ENCODE measurements at places on chromosomes 2 and 18. TPM values are rescaled to one million over a fixed set of nuclear protein-coding genes. Genes with fewer than 3 reads are reported as not detected.

DNA sequence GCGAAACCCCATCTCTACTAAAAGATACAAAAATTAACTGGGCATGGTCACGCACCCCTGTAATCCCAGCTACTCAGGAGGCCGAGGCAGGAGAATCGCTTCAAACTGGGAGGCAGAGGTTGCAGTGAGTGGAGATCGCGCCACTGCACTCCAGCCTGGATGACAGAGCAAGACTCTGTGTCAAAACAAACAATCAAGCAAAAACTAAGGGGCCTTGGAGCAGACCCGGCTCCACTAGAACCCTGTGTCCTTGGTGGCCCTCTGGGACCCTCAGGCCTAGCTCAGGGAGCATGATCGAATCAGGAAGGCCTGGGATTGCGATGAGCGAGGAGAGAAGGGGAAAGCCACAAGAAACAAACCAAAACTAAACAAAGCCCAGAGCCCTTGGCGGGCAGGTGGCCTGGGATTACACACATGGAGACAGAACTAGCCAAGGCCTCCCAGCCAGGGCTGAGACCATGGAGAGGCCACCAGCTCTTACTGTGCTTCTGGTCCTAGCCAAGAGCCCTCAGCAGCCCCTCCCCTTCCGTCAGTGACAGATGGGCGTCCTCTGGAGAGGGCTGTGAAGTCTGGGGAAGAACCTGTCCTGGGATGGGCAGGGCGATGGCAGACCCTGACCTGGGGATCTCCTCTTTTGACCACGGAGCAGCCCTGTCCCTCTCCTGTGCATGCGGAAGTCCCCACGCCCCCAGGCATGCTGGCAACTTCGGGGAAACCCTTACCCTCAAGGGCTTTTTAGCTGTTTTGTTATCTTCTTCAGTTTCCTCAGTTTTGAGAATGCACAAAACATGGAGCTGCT, 27.4 kb upstream of the CATIP start:
- no peak overlapping the region for H3K27ac ChIP-seq
- peaks cover 36% of the 10 kb centered on the region for H3K4me1 ChIP-seq
- no peaks in the 10 kb centered on the region for H3K27me3 ChIP-seq
- H3K36me3 ChIP-seq = no peaks in the 10 kb centered on the region
- no peak overlapping the region for H3K4me3 ChIP-seq
- DNase-seq = no peak

GRCh38 chr2:72173640-72174321, 26.1 kb upstream of the CYP26B1 start:
- H3K4me3 ChIP-seq = no peak overlapping the region
- DNase-seq = no peak
- no peaks in the 10 kb centered on the region for H3K4me1 ChIP-seq
- no peaks in the 10 kb centered on the region for H3K27me3 ChIP-seq
- no peak overlapping the region for H3K27ac ChIP-seq

- H3K4me1 ChIP-seq = no peaks in the 10 kb centered on the region
- no peaks in the 10 kb centered on the region for H3K27me3 ChIP-seq
- H3K36me3 ChIP-seq = no peaks in the 10 kb centered on the region
Measured at GRCh38 chr2:61415265-61415664, 55.6 kb downstream of the USP34 start.

GRCh38 chr2:51472300-51472699, 440.4 kb upstream of the NRXN1 start:
- no peak overlapping the region for H3K4me3 ChIP-seq
- no peak overlapping the region for H3K27ac ChIP-seq
- no peaks in the 10 kb centered on the region for H3K36me3 ChIP-seq
- no peak for DNase-seq
- H3K4me1 ChIP-seq = no peaks in the 10 kb centered on the region

DNA sequence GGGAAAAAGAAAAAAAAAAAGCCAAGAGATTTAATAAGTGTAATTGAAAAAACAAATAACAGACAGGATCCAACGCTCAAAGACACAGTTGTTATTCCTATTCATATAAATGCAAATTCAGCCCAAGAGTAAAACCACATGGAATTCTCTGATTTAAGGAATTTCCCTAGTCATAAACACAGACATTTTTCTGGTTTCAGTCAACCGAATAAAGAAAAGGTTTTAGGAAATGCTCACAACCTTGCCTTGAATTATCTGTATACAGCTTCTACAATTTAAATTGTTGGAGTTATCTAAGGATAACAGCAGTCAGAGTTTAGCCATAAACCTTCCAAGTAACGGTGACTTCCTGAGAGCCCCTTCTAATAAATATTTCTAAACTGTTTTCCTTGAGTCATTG, 122.7 kb downstream of the VWC2L start:
- no peak for DNase-seq
- no peaks in the 10 kb centered on the region for H3K4me1 ChIP-seq
- H3K27ac ChIP-seq = no peak overlapping the region
- no peaks in the 10 kb centered on the region for H3K36me3 ChIP-seq
- no peaks in the 10 kb centered on the region for H3K27me3 ChIP-seq

DNA sequence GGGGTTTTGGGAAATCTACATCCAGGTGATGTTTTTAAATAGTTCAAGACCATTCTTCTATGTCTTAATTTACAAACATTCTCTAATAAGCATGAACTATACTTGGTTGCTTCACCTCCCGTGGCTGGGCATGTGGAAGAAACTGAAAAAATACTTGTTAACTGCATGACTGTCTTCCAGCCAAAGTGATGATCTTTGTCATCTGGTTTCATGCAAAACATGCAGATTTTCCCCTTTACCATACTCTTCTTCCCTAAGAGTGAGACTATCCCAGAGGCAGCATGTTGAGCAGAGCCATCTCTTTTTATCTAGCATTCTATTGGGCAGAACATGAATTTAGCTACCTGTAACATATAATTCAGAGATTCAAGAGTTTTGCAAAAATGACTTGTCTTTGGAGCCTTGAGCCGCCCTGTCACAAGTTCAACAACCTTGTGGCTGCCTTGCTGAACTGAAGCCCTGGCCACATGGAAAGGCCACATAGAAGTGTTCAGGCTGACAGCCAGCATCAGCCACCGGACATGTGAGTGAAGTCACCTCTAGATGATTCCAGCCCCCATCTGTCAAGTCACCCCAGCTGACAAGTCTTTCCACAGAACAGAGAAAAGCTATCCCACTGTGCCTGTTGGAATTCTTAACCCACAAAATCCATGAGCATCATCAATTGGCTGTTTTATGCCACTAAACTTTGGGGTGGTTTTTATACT, 142.8 kb downstream of the ANKRD44 start:
- H3K27me3 ChIP-seq = no peaks in the 10 kb centered on the region
- H3K4me1 ChIP-seq = no peaks in the 10 kb centered on the region
- H3K4me3 ChIP-seq = no peak overlapping the region
- no peak overlapping the region for H3K27ac ChIP-seq
- no peaks in the 10 kb centered on the region for H3K36me3 ChIP-seq
- no peak for DNase-seq

Gene DQX1
- total RNA-seq = not detected

DNA sequence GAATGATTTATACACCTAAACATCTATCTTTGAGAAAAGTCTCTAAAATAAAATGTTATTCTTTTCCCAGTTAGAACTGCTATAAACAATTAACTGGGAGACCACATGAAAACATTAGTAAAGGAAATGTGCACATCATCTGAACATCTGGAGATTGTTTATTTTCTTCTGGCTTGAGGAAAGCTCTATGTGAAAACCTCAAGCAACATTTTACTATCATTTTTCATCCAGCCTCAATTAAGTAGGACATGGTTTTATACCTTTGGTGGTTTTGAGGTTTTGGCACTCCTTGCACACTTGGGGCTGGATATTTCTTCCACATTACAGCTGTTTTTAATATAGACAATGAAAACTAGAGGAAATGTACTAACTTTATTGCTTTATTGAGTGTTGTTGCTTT, 609.5 kb upstream of the SLC8A1 start:
- H3K4me1 ChIP-seq = no peaks in the 10 kb centered on the region
- no peak overlapping the region for H3K27ac ChIP-seq
- H3K4me3 ChIP-seq = no peak overlapping the region
- H3K27me3 ChIP-seq = no peaks in the 10 kb centered on the region
- no peak for DNase-seq
- H3K36me3 ChIP-seq = no peaks in the 10 kb centered on the region

Data from right lobe of liver (tissue), 6 donors.